COR-L47 (cell line): ENCODE measurements at places on chromosomes 6 and 20.

DNA sequence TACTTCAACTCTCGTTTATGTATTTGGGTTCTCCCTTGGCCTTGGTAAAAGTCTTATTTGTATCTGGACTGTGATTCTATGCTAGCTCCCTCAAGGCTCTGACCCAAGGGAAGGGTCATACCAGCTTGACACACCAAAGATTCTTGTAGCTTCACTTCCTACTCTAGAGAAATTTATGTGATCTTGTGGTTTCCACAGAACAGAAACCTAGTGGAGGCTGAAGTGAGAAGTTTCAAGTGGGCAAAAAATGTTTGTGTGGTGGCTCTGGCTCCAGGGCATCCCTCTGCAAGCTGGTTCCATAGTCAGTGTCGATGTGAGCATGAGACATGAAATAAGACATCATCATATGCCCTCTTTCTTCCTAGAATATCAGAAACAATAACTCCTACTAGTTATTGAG is 48.1 kb upstream of the TNFRSF21 start:
- no peak for DNase-seq

- no peak for DNase-seq
Observed at GRCh38 chr6:54698974-54699373, 147.6 kb upstream of the FAM83B start.

GRCh38 chr6:102812242-102812641 is 1418.7 kb downstream of the GRIK2 start:
- DNase-seq, result no peak

- no peak for DNase-seq
Observed at GRCh38 chr6:27863962-27864905, 48.0 kb downstream of the OR2B2 start.

GRCh38 chr20:2838847-2839671 is 1.4 kb downstream of the PCED1A start:
- DNase-seq, result no peak
